ENCODE measurements at places on chromosomes 12 and 14. TPM values are rescaled to one million over a fixed set of nuclear protein-coding genes. Genes with fewer than 3 reads are reported as not detected.

FGF6 gene
- polyA plus RNA-seq, result not detected

CISTR gene
- polyA plus RNA-seq, result not detected

SUPT16H gene
- polyA plus RNA-seq, result 151 TPM

COX8C gene
- polyA plus RNA-seq, result 0.32 TPM

SYNDIG1L gene
- 0.18 TPM for polyA plus RNA-seq

PZP gene
- 0.60 TPM for polyA plus RNA-seq

DIO2 gene
- polyA plus RNA-seq, result 0.26 TPM

ETNK1 gene
- polyA plus RNA-seq, result 72.5 TPM

LGR5 gene
- 15.5 TPM for polyA plus RNA-seq

TMEM132C gene
- polyA plus RNA-seq, result 3.1 TPM

KRT3 gene
- not detected for polyA plus RNA-seq

CLEC1A gene
- polyA plus RNA-seq, result 4.0 TPM

TMEM117 gene
- 15.8 TPM for polyA plus RNA-seq

P3H3 gene
- 24.6 TPM for polyA plus RNA-seq

DHH gene
- polyA plus RNA-seq, result 0.44 TPM

WBP11 gene
- 130 TPM for polyA plus RNA-seq

CDKN3 gene
- 24.4 TPM for polyA plus RNA-seq

RIMBP2 gene
- 10.7 TPM for polyA plus RNA-seq

GLI1 gene
- 15.9 TPM for polyA plus RNA-seq

GRIP1 gene
- polyA plus RNA-seq, result 23.4 TPM

GTF2A1 gene
- polyA plus RNA-seq, result 41.4 TPM

P2RX7 gene
- 0.69 TPM for polyA plus RNA-seq

TTC6 gene
- polyA plus RNA-seq, result 0.31 TPM

BIN2 gene
- 3.7 TPM for polyA plus RNA-seq

HNRNPA1 gene
- polyA plus RNA-seq, result 4,465 TPM

CPNE8 gene
- polyA plus RNA-seq, result 11.1 TPM

BLTP3B gene
- polyA plus RNA-seq, result 26.7 TPM

SLCO1B1 gene
- polyA plus RNA-seq, result not detected

HAL gene
- polyA plus RNA-seq, result 0.30 TPM

TRPV4 gene
- 14.3 TPM for polyA plus RNA-seq

CD69 gene
- polyA plus RNA-seq, result 1.6 TPM

MED6 gene
- polyA plus RNA-seq, result 40.8 TPM

PDE3A gene
- polyA plus RNA-seq, result 30.4 TPM

UNC79 gene
- 0.82 TPM for polyA plus RNA-seq

Measured in right renal cortex interstitium (tissue), 3 donors.